ENCODE measurements at places on chromosomes 13 and 19. TPM values are rescaled to one million over a fixed set of nuclear protein-coding genes. Genes with fewer than 3 reads are reported as not detected.

GRCh38 chr19:8684001-8684902, 14.3 kb downstream of the ACTL9 start:
- H3K4me1 ChIP-seq, result no peaks in the 10 kb centered on the region
- DNase-seq, result no peak
- no peak overlapping the region for H3K27ac ChIP-seq
- no peaks in the 10 kb centered on the region for H3K36me3 ChIP-seq

- no peaks in the 10 kb centered on the region for H3K4me1 ChIP-seq
- no peaks in the 10 kb centered on the region for H3K36me3 ChIP-seq
- no peak overlapping the region for H3K27ac ChIP-seq
- no peak overlapping the region for H3K4me3 ChIP-seq
- H3K27me3 ChIP-seq, result no peaks in the 10 kb centered on the region
- DNase-seq, result no peak
Observed at GRCh38 chr13:84684048-84684662, 801.9 kb upstream of the SLITRK1 start.

GRCh38 chr19:44754750-44755080, 6.2 kb downstream of the BCL3 start:
- H3K27me3 ChIP-seq, result no peaks in the 10 kb centered on the region
- H3K4me3 ChIP-seq, result peak overlapping the region; percentile 83
- peak overlapping the region; percentile 94 for H3K27ac ChIP-seq
- peaks cover 72% of the 10 kb centered on the region for H3K4me1 ChIP-seq

- no peak overlapping the region for H3K27ac ChIP-seq
- H3K36me3 ChIP-seq, result peaks cover 61% of the 10 kb centered on the region
- H3K4me3 ChIP-seq, result no peak overlapping the region
- H3K27me3 ChIP-seq, result peaks cover 17% of the 10 kb centered on the region
- H3K4me1 ChIP-seq, result peaks cover 2% of the 10 kb centered on the region
- no peak for DNase-seq
Observed at GRCh38 chr19:45528149-45528743, 21.0 kb downstream of the VASP start.

DNA sequence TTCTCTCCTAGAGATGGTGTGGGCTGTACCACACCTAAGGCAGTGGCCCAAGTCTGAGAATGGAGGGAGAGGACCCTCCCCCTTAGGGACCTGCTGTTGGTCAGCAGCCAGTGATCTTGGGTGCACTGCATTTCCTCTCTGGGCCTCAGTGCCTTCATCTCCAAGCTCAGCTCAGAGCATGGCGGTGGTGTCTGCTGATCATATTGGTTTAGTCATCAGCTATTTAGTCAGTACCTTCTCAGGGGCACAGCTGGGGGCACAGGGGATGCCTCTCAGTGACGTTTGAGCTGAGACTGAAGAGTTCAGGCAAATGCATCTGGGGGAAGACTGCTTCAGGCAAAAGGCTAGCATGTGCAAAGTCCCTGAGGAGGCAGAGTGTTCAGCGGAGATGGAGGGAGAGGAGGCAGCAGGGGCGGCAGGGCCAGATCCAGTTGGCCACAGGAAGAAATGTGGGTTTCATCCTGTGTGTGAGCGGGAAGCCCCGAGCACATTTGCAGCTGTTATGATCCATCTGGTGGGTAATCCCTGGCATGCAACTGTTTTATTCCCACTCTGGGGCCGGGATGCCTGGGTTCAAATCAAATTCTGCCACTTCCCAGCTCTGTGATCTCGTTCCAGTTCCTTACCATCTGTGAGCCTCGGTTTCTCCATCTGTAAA, 15.7 kb upstream of the PGLS start:
- H3K27ac ChIP-seq, result no peak overlapping the region
- peaks cover 16% of the 10 kb centered on the region for H3K4me1 ChIP-seq
- peaks cover 13% of the 10 kb centered on the region for H3K36me3 ChIP-seq
- DNase-seq, result no peak
- H3K4me3 ChIP-seq, result no peak overlapping the region

DNA sequence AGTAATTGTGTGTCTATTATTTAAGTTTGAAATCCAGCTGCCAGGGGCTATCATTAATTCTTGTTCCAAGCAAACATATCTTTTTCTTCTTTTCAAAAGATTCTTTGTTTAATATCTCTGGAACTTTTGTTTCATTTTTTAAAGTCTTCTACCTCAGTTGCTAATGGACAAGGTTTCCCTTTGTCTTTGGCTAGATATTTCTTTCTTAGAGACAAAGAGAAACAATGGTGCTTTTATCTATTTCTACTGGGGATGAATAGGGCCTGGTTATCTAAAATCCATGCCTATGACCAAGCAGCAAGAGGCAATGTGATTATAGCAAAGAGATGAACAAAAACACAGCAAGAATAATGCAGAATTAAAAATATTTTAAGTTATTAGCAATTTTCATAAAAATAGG, 661.3 kb upstream of the KLF12 start:
- no peaks in the 10 kb centered on the region for H3K27me3 ChIP-seq
- no peaks in the 10 kb centered on the region for H3K4me1 ChIP-seq
- no peak for DNase-seq

DNA sequence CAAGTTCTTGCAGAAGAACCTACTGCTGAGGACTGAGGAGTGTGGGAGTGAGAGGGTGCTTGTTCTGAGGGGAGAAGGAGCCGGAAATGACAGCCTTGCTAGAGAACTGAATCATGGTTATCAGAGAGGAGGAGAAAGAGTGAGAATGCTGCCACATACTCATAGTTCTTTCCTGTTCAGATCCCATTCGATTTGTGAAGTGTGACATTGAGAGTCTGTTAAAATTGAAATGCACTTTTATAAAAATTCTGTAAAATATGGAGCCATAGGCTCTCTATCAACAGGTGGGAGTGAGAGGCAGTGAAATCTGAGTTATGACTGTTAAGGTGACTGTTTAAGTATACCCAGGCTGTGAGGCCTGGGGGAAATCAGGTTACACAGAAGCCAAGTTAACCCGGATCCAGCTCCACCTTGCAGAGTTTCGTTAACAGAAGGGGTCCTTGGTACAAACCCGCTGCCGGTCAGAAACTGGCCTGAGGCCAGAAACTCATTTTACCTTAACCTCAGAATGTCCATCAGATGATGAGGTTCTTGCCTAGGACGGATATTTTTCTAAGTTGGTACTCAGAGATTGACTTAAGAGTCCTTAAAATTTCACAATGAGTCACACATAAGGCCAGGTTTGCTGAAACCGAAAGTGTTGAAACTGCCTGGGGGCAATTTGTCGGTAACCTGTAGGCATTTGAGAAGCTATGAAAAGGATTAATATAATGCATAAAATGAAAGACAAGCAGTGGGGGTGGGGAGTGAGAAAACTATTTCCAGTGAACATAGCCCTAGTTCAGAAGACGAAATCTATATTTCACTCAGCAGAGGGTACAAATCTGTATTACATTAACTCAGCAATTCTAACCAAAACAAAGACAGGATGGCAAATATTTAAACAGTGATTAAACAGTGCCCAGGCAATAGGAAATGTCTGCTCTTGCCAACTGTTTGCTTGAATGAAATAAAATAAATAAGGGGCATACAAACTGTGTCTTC, 350.5 kb downstream of the KCNRG start:
- peaks cover 31% of the 10 kb centered on the region for H3K4me1 ChIP-seq
- DNase-seq, result peak; percentile 69
- H3K4me3 ChIP-seq, result no peak overlapping the region
- H3K27ac ChIP-seq, result peak overlapping the region; percentile 73
- H3K36me3 ChIP-seq, result no peaks in the 10 kb centered on the region
- no peaks in the 10 kb centered on the region for H3K27me3 ChIP-seq

GRCh38 chr13:28540612-28541011, 45.7 kb upstream of the FLT1 start:
- no peak for DNase-seq
- H3K4me1 ChIP-seq, result no peaks in the 10 kb centered on the region
- no peak overlapping the region for H3K27ac ChIP-seq
- H3K4me3 ChIP-seq, result no peak overlapping the region
- H3K27me3 ChIP-seq, result peaks cover 4% of the 10 kb centered on the region
- H3K36me3 ChIP-seq, result no peaks in the 10 kb centered on the region

DNA sequence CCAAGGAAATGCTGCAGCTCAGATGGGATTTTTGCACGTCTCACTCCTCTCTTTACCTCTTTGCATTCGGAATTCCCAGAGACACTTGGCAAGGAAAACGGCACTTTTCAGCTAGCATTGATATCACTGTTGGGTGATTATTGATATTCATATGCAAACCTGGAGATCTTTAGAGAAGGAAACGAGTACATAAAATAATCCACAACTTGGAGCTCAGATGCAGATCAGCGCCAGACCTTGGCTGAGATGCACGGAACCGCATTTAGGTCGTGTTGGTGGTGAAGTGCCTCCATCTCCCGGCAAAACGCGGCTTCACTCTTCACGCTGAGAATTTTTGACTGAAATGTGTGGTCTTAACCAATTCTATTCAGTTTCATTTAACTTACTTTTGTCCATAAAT, 77.2 kb upstream of the ARHGEF7 start:
- DNase-seq, result no peak
- no peak overlapping the region for H3K27ac ChIP-seq
- no peaks in the 10 kb centered on the region for H3K36me3 ChIP-seq
- H3K27me3 ChIP-seq, result peaks cover 5% of the 10 kb centered on the region

- H3K4me3 ChIP-seq, result peak overlapping the region; percentile 74
- no peaks in the 10 kb centered on the region for H3K36me3 ChIP-seq
- peaks cover 17% of the 10 kb centered on the region for H3K4me1 ChIP-seq
- peak overlapping the region; percentile 98 for H3K27ac ChIP-seq
- DNase-seq, result no peak
Observed at GRCh38 chr19:58385313-58385890, 1.7 kb upstream of the RPS5 start.

GRCh38 chr13:21478881-21479808, 20.0 kb upstream of the ZDHHC20 start:
- peak; percentile 84 for DNase-seq
- H3K27me3 ChIP-seq, result no peaks in the 10 kb centered on the region
- H3K27ac ChIP-seq, result no peak overlapping the region
- H3K4me1 ChIP-seq, result no peaks in the 10 kb centered on the region

DNA sequence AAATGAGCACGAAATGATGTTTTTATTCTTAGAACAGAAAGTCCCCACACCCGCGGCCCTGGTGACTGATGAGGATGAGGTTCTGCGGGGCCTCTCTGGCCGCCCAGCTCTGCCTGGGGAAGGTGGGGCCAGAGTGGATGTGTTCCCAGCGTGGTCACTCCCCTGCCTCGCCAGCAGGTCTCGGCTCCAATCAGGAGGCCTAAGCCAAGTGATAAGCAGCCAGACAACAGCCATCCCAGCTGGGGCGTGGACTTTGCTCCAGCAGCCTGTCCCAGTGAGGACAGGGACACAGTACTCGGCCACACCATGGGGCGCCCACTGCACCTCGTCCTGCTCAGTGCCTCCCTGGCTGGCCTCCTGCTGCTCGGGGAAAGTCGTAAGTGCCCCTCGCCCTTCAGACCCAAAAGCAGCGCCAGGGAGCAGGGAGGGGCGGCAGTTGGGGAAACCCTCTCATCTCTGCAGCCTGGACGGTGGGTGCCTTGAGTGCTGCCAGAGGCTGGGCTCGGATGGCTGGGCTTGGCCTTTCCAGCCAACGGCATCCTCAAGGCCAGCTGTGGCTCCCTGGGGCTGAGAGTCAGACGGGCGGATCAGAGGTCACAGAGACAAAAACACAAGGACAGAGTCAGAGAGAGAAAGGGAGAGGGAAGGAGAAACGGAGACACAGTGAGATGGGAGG, at the start of gene F10:
Gene F10 (plus strand): TSS at position 250 of the 676 bp plus-strand sequence. CDS start 57 bp downstream, at position 307.
- H3K4me3 ChIP-seq, result no peak within 1 kb of the TSS
- H3K27me3 ChIP-seq, result peaks cover 2% of the 10 kb centered on the region
- H3K4me1 ChIP-seq, result no peaks in the 10 kb centered on the region
- peak within 1 kb of the TSS; percentile 26 for H3K27ac ChIP-seq
- H3K36me3 ChIP-seq, result no peaks in the 10 kb centered on the region

DNA sequence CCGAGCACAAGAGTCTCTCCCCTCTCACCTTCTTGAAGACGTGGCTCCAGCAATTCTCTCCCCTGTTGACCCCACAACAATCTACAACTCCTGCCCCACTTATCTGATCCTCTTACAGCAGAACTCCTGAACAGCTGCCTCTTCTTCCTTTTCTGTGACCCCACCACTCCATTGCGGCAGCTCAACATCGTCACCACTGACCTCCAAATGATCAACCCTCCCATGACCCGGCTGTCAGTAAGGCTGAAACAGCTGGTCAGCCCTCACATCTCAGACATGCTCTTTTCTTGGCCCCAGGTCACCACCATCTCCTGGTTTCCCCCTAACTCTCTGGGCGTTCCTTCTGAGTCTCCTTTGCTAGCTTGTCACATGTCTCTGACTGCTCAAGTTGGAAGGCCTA, 1.8 kb downstream of the EXOSC5 start:
- H3K36me3 ChIP-seq, result no peaks in the 10 kb centered on the region
- no peak for DNase-seq
- H3K27ac ChIP-seq, result no peak overlapping the region
- no peaks in the 10 kb centered on the region for H3K27me3 ChIP-seq

- peaks cover 7% of the 10 kb centered on the region for H3K4me1 ChIP-seq
- H3K27me3 ChIP-seq, result peaks cover 96% of the 10 kb centered on the region
- H3K27ac ChIP-seq, result no peak overlapping the region
- no peak for DNase-seq
- no peaks in the 10 kb centered on the region for H3K36me3 ChIP-seq
Observed at GRCh38 chr19:4582980-4583842, 23.7 kb upstream of the SEMA6B start.

- no peaks in the 10 kb centered on the region for H3K36me3 ChIP-seq
- H3K4me1 ChIP-seq, result peaks cover 6% of the 10 kb centered on the region
- H3K4me3 ChIP-seq, result no peak overlapping the region
Observed at GRCh38 chr19:11570039-11570462, 7.4 kb downstream of the ACP5 start.

DNA sequence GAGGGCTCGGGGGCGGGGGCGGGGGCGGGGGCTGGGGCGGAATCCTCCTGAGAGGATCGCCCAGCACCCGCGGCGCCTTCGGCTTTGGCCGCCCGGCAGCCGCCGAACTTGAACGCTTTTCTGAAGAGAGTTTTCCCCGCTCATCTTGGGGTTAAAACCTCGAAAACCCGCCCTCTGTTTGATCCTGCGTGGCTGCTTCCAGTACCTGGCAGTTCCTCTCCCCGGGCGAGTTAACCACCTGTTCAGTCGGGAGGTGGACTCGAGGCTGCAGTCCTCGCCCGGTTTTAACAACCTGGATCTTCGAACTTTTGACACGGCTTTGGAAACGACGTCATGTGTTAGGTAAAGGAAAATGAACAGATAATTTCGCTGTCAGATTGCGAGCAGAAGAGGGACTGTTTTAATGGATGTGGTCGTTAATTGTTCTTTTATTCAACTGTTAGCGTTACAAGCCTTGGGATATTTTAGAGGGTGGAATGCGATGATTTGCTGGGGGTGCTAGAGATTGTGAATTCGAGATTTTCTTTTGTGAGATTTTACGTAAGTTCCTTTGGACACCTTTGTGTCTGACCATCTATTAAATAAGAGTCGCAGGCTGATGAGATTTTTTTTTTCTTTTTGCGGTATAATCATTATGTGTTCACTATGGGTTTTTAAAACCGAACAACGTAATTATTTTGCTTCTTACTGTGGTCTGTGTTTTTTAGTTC, 1.0 kb downstream of the FNDC3A start:
- peaks cover 50% of the 10 kb centered on the region for H3K4me1 ChIP-seq
- no peak for DNase-seq
- peak overlapping the region; percentile 85 for H3K4me3 ChIP-seq
- no peaks in the 10 kb centered on the region for H3K27me3 ChIP-seq

Gene ZNF575
- 2.5 TPM for total RNA-seq

Gene C19orf85
- total RNA-seq, result not detected

Gene NR1H2
- 78.4 TPM for total RNA-seq

Gene CYP4F2
- total RNA-seq, result not detected

Gene PEG3
- total RNA-seq, result 6.3 TPM

Gene GPR180
- 7.5 TPM for total RNA-seq

Gene CYP2F1
- total RNA-seq, result not detected

All from left lung (tissue), 14 donors.